NCI-H1436 treated with DMSO at 0.1 percent for 48 hours (cell line): ENCODE measurements at places on chromosomes 1 and 21.

DNA sequence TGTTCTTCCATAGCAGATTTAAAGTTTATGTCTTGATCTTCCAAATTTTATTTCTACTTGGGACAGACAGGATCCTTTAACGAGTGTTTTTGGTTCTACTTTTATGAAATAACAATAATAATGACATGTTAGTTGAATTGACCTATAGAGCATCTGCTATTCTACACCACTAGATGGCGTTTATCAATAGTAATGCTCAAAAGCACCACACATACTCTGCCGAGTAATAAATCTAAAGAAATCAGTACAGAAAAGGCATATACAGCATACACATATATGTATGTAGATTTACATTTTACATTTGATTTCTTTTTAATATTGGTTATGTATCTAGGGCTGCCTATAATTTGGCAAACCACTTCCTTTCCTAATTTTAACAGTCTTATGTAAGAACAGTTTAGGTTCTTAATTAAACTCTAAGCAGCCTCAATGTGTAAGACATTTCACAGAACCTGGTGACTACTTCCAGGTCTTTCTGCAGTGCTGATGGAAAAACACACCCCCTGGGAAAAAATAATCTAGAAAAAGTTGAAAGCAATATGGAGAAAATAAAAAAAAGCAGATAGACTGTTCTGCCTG lies 5.9 kb upstream of the SIPA1L2 start:
- DNase-seq, result peak; percentile 14

DNA sequence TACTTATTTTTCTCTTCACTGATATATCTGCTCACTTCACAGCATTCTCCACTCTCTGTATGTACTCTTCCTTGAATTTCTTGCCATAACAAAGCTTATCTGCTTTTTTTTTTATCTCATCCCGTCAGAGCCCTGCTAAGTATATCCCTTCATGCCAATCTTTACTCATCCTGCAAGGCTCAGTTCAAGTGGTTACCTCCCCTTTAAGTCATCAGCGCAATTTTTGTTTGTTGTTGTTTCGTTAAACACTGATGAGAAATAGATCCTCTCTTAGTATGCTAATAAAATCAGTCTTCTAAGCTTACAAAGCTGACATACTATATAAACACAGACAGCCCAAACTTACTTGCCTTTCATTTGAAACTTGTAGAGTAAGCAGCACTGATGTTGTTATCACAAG lies 17.8 kb downstream of the COL24A1 start:
- no peak for DNase-seq

GRCh38 chr1:236132420-236133046 lies 9.8 kb upstream of the GPR137B start:
- no peak for DNase-seq

GRCh38 chr1:41492341-41492848 lies 7.9 kb upstream of the EDN2 start:
- no peak for DNase-seq

GRCh38 chr1:166944186-166944967 lies 31.0 kb downstream of the ILDR2 start:
- DNase-seq, result no peak

DNA sequence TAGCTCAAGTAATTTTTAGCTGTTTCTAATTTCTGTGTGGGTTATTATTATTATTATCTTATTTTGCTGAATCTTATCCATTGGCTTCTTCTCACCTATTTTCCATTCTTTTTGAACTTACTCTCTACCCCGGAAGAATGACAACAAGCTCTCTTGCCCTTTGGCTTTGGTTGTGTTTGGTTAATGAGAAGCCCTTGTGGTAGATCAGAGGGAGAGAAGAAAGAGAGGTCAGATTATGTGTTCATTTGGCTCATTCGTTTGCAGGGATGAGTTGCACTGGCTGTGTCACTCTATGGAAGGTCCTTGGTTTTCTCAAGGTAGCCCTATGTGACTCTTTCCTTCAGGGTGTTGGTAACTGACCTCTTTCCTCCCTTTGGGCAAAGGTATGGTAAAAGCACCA lies 391.9 kb downstream of the LMO4 start:
- DNase-seq, result no peak

GRCh38 chr1:226003502-226004170 lies 4.5 kb upstream of the SDE2 start:
- DNase-seq, result no peak

DNA sequence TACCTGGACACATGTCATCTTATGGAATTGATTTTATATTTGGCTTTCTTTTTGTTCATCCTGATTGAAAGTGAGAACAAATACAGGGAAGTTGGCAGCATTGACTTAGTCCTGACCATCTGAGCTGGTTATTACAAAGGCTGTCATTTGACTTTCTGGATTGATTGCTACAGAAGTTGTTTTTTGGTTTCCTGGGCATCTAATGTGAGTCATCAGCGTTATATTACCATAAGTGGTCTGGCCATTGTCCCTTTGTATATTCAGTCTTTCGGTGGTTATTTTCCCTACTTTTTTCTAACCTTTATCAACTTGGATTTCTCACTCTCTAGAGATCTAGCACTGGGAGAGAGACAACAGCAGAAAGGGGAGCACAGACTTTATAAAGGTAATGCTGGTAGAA lies 1646.5 kb downstream of the MRPL39 start:
- DNase-seq, result no peak

DNA sequence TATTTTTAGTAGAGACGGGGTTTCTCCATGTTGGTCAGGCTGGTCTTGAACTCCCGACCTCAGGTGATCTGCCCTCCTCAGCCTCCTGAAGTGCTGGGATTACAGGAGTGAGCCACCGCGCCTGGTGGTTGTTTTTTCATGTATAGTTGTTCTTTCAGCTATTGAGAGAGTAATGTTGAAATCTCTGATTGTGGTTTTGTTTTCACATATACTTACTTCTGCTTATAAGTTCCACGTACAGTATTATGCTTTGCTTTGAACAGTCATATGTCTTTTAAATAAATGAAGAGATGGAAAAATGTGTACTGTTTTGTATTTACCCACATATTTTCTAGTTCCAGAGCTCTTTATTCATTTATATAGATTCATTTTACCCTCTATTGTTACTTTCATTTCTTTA lies 44.5 kb downstream of the MARK1 start:
- DNase-seq, result no peak

GRCh38 chr1:244102468-244102867 lies 51.4 kb downstream of the ZBTB18 start:
- DNase-seq, result no peak

- DNase-seq, result no peak
Observed at GRCh38 chr21:38769191-38769780, 36.4 kb upstream of the ETS2 start.

GRCh38 chr1:99005537-99005942 lies 879 bp upstream of the PLPPR5 start:
- DNase-seq, result no peak
